ENCODE measurements at places on chromosomes 7 and 10.

- peaks cover 8% of the 10 kb centered on the region for H3K4me1 ChIP-seq
- peaks cover 61% of the 10 kb centered on the region for H3K27me3 ChIP-seq
- no peaks in the 10 kb centered on the region for H3K36me3 ChIP-seq
- DNase-seq = no peak
- no peak overlapping the region for H3K4me3 ChIP-seq
Measured at GRCh38 chr7:55129541-55130394, 111.0 kb downstream of the EGFR start.

GRCh38 chr10:60646966-60647796, 131.1 kb upstream of the CDK1 start:
- no peak overlapping the region for H3K27ac ChIP-seq
- H3K36me3 ChIP-seq = no peaks in the 10 kb centered on the region
- H3K4me3 ChIP-seq = no peak overlapping the region
- no peaks in the 10 kb centered on the region for H3K27me3 ChIP-seq
- peak; percentile 23 for DNase-seq

- H3K27ac ChIP-seq = no peak overlapping the region
- no peaks in the 10 kb centered on the region for H3K4me1 ChIP-seq
- H3K4me3 ChIP-seq = no peak overlapping the region
- no peaks in the 10 kb centered on the region for H3K27me3 ChIP-seq
Measured at GRCh38 chr10:76251841-76252671, 820.6 kb downstream of the LRMDA start.

DNA sequence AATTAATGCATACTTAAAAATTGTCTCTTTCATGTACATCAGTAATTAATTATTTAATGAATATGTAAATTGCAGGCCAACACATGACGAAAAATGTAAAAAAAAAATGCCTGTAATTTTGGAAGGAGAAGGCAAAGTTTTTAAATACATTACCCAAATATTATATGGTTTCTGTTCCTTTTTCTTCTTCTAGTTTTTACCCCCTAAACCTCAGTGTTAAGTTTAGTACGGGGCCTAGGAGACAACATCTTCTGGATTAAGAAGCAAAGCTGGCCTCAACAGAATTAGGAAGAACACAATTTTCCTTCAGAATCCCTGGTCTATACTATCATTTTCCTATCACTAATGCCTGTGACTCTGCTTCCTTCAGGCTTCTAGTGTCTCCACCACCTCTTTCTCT, 459.3 kb upstream of the NRP1 start:
- no peak for DNase-seq
- H3K4me3 ChIP-seq = no peak overlapping the region
- no peaks in the 10 kb centered on the region for H3K27me3 ChIP-seq
- no peaks in the 10 kb centered on the region for H3K36me3 ChIP-seq
- no peak overlapping the region for H3K27ac ChIP-seq

DNA sequence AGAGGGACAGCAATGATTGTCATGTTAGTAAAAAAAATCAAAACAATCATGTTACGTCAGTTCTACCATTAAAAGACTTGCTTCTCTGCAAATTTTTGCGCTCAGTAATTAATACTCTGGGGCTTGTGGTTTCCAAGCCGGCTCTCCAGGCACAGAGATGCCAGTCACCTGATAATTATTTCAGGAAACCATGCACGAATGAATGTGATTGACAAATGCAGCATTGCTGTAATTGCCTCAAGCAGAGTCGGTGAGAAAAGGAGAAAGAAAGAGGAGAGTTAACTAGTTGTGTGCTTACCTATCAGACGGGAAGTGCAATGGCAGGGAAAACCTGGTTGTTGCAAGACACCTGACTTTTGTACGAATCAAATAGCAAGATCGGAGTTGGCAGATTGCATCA, 609.8 kb upstream of the MKI67 start:
- H3K36me3 ChIP-seq = no peaks in the 10 kb centered on the region
- no peak overlapping the region for H3K27ac ChIP-seq
- H3K27me3 ChIP-seq = peaks cover 15% of the 10 kb centered on the region
- no peaks in the 10 kb centered on the region for H3K4me1 ChIP-seq

- peaks cover 2% of the 10 kb centered on the region for H3K4me1 ChIP-seq
- H3K4me3 ChIP-seq = no peak overlapping the region
- H3K27me3 ChIP-seq = peaks cover 47% of the 10 kb centered on the region
- H3K27ac ChIP-seq = no peak overlapping the region
Measured at GRCh38 chr10:96360766-96361165, 2.0 kb upstream of the OPALIN start.

DNA sequence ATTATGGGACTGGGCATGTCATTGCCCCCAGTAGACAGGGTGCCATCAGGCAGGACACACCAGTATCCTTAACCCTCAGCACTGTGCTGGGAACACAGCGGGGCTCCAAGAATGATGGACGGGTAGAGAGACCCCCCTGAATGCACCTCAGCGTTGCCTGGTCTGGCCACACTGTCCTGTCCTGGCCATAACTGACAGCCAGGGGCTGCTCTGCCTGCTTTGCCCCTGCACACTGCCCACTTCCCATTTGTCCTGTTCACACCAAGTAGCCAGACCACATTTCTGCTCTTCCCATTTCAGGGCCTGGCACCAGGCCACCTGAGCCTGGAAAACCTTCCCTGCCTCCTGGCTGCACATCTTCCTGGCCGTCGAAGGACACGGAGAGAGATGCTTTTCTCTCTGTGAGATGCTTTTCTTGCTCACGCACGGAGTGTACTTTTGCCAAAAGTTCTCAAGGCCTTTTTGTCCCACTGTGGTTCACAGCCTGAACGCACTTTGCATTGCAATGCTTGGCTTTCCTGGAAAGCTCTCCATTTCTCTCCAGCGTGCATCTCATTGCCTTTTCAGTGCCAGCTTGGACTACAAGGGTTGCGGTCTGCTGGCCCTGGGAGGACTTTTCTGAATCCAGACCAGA, 131.0 kb upstream of the EEPD1 start:
- H3K4me1 ChIP-seq = peaks cover 1% of the 10 kb centered on the region
- H3K27ac ChIP-seq = no peak overlapping the region
- DNase-seq = no peak

GRCh38 chr10:87930934-87931835, 67.8 kb downstream of the PTEN start:
- no peaks in the 10 kb centered on the region for H3K27me3 ChIP-seq
- H3K36me3 ChIP-seq = peaks cover 2% of the 10 kb centered on the region
- no peak for DNase-seq
- H3K27ac ChIP-seq = no peak overlapping the region

GRCh38 chr7:86956567-86956966, 102.9 kb downstream of the ELAPOR2 start:
- H3K4me3 ChIP-seq = no peak overlapping the region
- H3K36me3 ChIP-seq = no peaks in the 10 kb centered on the region
- no peak for DNase-seq

DNA sequence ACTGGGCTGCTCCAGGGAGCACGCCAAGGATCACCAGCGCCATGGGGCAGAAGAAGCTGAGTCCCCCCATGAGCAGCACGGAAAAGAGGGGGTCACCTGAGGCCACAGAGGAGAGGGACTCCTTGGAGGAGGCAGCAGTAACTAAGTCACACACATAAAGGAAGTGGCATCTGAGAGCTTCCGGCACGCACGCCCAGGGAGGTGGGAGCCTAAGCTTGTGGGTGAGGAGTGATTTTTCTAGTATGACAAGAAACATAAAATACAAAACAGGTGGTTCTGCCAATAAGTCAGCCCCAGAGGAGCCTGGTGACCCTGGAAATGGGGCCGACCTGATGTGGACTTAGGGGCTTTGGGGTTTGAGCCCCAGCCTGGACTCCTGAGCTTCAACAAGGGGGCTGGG, 60.8 kb downstream of the CARD11 start:
- peak overlapping the region; percentile 88 for H3K27ac ChIP-seq
- H3K36me3 ChIP-seq = no peaks in the 10 kb centered on the region
- no peak overlapping the region for H3K4me3 ChIP-seq
- DNase-seq = peak; percentile 38

DNA sequence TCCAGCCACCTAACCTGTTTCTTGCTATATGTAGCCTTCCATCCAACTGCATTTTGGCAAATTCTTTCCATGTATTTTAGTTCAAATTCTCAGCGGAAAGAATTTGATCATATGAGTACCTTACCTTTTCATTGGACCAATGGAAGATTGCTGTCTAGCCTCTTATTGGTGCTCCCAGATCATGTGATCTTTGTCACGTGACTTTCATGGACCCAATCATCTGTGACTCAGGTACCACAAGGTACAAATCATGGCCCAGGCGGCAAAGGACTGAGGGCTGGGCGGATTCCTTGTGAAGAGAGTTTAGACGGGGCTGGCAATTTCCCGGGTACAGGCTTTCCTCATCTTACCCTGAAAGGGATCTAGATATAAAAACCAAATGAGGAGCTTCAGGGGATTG, 85.9 kb upstream of the TBX20 start:
- DNase-seq = no peak
- H3K27ac ChIP-seq = no peak overlapping the region

- H3K27me3 ChIP-seq = no peaks in the 10 kb centered on the region
- peak overlapping the region; percentile 75 for H3K27ac ChIP-seq
- peaks cover 47% of the 10 kb centered on the region for H3K4me1 ChIP-seq
- no peak for DNase-seq
Measured at GRCh38 chr10:45468079-45468478, 94.1 kb downstream of the ALOX5 start.

DNA sequence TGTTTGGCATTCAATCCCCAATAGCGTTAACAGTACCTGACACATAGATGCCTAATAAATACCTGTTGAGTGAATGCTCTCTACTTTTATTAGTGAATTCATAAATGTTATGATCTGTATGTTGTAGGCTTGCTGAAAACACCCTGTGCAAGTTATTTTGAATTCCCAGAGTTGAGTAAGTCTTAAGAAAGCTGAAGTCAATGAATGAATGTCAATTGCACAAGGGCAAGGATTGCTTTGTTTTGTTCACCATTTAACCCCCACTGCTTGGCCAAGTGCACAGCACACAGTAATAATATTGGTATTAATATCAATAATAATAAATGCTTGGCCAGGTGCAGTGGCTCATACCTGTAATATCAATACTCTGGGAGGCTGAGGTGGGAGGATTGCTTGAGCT, 10.2 kb downstream of the CPA1 start:
- DNase-seq = no peak
- H3K36me3 ChIP-seq = peaks cover 2% of the 10 kb centered on the region
- peaks cover 17% of the 10 kb centered on the region for H3K4me1 ChIP-seq

DNA sequence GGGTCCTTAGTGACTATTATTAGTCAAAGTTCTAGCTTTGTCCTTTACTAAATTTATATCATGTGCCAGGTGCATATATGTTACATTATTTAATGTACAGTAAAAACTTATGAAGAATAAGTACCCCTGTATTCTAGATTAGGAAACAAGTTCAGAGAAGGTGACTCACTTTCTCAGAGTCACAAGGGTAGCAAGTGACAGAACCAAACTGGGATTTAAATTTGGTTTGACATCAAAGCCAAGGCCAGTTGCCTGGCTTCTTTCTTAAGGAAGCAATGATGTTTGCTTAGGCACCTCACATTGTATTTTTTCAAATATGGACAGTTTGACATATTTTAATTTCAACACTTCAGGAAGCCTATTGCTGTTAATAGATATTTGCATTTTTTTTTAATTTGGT, 2.5 kb downstream of the LSM8 start:
- no peaks in the 10 kb centered on the region for H3K27me3 ChIP-seq
- H3K4me3 ChIP-seq = no peak overlapping the region
- H3K4me1 ChIP-seq = peaks cover 23% of the 10 kb centered on the region
- DNase-seq = no peak
- H3K27ac ChIP-seq = peak overlapping the region; percentile 97

GRCh38 chr7:108136191-108136688, 6.1 kb upstream of the LAMB4 start:
- no peak for DNase-seq
- peaks cover 14% of the 10 kb centered on the region for H3K4me1 ChIP-seq
- H3K36me3 ChIP-seq = peaks cover 2% of the 10 kb centered on the region

GRCh38 chr7:25662841-25663800, 434.8 kb upstream of the NPVF start:
- no peaks in the 10 kb centered on the region for H3K36me3 ChIP-seq
- no peak overlapping the region for H3K4me3 ChIP-seq
- no peak for DNase-seq

- peaks cover 17% of the 10 kb centered on the region for H3K4me1 ChIP-seq
- no peak overlapping the region for H3K27ac ChIP-seq
- H3K4me3 ChIP-seq = no peak overlapping the region
Measured at GRCh38 chr10:5904227-5904626, 14.2 kb downstream of the FBH1 start.

All from T-helper 17 cell (primary cell).